ENCODE measurements at places on chromosomes 12 and 14.

DNA sequence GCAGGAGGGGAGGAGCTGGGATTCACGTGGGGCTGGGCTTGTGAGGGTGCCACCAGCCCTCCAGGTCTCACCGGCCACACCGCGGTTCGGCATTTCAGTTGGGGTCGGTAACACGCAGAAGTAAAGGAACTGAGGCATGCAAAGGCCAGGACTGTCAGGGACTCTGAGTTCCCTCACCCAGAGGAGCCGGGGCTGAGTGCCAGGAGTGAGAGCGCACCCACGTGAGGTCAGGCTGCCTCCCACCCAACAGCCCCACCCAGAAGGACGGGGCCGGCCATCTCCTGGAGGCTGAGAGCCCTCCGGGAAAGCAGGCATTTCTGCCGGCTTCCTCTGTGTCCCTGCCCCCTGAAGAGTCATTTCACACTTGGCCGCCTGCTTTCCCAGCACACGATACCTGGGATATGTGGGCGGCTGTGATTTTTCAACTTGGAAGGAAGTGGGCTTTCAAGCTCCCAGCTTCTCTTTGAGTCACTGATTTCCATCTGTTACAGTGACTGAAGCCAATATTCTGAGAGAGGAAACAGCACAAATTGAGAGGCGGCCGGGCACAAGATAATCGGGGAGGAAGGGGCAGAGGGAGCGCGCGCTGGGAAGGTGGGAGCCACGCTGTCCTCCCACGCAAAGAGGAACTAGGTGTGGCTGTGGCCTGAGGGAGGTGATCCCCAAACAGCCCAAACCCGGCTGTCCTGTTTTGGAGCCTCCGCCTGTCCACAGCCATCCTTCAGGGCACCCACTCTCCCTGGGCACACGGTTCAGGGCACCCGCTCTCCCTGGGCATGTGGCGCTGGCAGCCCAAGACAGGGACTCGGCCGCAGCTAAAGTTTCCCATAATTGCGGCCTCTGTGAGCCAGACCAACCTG lies 19.0 kb downstream of the GALNT9 start:
- no peak for DNase-seq

- no peak for DNase-seq
Observed at GRCh38 chr12:51771008-51771407, 77.5 kb downstream of the FIGNL2 start.

- no peak for DNase-seq
Observed at GRCh38 chr12:31749024-31749704, 20.3 kb upstream of the AMN1 start.

- DNase-seq: no peak
Observed at GRCh38 chr12:5792343-5792742, 152.7 kb downstream of the ANO2 start.

GRCh38 chr14:75167325-75167724 lies 9.1 kb downstream of the TMED10 start:
- DNase-seq: no peak

DNA sequence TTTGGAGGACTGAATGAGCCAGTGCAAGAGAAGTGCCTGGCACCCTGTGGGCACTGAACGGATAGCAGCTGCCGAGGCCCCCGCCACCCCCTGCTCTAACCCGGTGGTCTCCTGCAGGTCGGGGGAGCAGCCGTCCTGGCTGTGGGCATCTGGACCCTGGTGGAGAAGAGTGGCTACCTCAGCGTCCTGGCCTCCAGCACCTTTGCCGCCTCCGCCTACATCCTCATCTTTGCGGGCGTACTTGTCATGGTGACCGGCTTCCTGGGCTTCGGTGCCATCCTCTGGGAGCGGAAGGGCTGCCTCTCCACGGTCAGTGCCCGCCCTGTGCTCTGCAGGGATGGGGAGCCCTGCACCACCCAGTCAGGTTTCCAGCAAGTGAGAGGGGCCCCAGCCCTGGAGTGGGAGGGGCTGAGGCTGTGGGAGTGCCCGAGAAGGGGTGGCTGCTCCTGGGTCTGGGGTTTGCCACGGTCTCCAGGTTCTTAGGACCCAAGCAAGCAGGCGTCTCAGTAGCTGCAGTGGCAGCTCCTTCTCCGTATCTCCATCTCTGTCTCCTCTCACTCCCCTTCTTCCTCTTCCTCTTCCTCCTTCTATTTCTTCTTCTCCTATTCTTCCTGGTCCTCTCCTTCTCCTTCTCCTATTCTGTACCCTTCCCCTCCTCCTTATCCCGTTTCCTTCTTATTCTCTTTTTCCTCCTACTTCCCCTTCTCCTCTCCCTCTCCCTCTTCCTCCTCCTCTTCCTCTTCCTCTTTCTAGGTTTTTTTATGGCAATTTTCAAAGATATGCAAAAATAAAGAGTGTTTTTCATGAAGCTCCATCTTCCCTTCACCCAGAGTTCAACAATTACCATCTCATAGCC lies 37.4 kb downstream of the TSPAN11 start:
- no peak for DNase-seq

GRCh38 chr12:1875608-1876007 lies 42.8 kb downstream of the CACNA2D4 start:
- no peak for DNase-seq

DNA sequence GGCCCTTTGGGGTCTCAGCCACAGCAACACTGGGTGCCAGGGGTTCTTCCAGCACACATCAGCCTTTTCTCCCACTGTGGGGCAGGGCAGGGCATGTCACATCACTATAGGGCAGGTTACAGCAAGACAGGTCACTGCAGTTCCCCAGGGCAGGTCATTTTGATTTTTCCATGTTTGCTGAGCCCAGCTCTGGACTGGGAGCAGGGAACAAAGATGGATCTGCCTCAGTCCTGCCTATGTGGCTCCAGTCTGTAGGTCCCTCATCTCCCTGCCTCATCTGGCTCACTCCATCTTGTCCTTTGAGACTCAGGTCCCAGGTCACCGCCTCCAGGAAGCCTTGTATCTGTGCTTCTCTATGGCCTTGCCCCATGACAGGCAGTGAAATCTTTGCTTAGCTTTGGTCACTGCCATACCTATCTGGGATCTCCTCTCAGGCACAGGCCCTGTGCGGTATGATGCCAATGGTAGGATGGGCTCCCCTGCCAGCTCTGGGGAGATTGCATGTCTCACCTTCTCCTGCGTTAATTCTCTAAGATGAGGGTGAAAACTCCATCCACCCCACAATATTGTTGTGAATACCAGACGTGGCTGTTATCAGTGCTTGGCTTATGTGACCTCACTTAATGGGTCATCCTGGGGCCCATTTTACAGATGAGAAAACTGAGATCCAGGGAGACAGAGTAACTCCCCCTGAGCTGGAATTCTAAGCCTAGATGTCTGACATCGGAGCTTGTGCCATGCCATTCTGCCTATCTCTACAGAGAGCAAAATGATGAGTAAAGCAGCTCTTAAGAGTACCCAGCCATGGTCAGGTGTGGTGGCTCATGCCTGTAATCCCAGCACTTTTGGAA lies 1.5 kb downstream of the SERPINA6 start:
- no peak for DNase-seq

GRCh38 chr12:124536641-124537040 lies 30.8 kb downstream of the NCOR2 start:
- DNase-seq: no peak

DNA sequence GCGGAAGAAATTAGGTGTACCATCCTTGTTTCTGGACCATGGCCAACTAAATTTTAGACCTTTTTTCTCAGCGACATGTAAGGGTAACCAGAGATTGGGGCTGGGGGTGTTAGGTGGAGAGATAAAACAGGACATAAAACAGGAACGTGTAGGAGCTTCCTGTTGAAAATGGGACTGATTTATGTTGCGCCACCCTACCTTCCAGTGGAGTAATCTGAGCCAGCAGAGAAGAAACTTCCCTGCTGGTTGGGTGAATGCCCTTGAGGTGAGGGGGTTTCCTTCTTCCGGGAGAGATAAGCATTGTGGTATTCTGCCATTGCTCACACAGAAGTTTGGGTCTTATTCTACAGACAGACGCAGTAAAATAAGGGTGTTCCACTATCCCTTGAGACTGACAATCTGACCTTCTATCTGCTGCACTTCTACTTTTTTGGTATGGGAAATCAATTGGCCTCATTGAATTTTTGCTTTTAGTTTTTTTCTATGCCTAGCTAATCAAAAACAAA lies 417.6 kb downstream of the PCNX1 start:
- DNase-seq: no peak

DNA sequence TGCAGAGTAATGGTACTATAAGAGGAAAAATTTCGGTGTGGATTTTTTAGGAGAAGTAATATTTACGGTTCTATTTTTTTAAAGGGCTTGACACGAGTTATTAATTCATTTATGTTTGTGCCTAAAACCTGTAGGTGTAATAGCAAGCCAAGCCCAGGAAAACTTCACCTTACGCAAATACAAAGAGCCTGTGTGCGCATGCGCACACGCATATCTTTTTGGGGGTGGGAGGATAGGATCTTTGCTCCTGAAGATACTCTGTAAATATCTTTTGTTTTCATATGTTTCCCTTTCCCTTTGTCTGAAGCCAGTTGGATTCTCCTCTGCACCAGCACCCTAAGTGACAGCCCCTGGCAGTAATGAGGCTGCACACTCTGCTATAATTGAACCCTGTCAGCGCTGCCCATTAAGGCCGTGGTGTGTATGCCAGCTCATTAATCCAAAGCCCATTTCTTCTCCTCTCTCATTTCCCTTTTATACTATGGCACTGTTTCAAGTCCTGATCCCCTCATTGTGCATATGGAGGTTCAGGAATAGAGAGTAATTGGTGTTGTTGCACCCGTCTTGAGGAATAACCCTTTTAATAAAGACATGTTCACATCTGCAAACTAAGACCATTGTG lies 327.2 kb upstream of the E2F7 start:
- DNase-seq: no peak

Data from NCI-H446 (cell line).